Stimulated activated CD4-positive, alpha-beta T cell treated with anti-CD3 and anti-CD28 coated beads, Interleukin-1b, Interleukin-23, amount 100 ng/mL, for 1 hour (primary cell): ENCODE measurements at places on chromosomes 7 and 10.

DNA sequence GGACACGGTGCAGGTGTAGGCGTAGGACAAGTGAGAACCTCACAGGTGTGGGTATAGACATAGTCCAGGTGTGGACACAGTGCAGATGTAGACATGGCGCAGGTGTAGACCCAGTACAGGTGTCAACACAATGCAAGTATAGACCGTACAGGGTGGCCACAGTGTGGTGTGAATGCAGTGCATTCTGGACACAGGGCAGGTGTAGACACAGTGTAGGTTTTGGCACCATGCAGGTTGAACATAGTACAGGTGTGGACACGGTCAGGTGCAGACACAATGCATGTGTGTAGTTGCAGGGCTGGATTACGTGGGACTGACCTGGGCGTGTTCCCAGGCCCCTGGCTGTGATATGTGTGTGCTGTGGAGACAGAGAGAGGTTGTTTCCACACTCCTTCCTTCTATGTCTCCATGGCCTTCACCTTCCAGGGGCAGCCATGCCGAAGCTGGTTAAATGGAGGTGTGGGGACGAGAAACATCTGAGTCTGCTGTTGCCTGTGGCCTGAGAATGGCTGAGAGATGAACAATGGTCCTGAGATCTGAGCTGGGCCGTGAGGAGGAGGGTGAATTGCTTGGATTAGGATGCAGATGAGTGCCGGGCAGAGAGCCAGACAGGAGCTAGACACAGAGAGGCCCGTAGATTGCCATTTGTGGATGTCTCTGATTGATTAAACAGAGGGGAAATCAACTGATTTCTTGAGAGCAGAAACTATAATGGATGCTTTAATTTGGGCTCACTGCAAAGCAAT lies 343.9 kb upstream of the SHH start:
- no peak for DNase-seq

- no peak for DNase-seq
Measured at GRCh38 chr7:47785923-47786556, 162.2 kb downstream of the PKD1L1 start.

GRCh38 chr10:122323941-122324675 lies 50.4 kb upstream of the PLEKHA1 start:
- DNase-seq: no peak

- DNase-seq: no peak
Measured at GRCh38 chr7:47453093-47454061, 128.5 kb downstream of the TNS3 start.

DNA sequence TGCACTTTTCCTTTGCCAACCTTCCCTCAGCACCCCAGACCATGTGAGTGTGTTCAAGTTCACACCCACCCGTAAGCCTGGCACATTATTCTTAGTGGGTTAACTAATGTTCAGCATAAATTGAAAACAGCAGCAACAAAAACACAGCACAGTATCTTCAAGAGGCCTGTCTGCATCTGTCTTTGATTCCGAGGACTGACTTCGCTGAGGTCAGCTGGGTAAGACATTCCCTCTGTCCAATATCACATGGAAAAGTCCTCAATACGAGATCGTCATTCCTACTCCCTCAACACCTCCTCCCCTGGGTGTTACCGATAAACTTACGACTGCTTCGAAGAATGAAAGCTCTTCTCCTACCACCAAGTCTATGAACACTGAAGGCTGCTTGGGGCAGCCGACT lies 218.8 kb downstream of the SFMBT2 start:
- DNase-seq: no peak

GRCh38 chr10:29056729-29057128 lies 232.1 kb upstream of the LYZL1 start:
- DNase-seq: no peak

DNA sequence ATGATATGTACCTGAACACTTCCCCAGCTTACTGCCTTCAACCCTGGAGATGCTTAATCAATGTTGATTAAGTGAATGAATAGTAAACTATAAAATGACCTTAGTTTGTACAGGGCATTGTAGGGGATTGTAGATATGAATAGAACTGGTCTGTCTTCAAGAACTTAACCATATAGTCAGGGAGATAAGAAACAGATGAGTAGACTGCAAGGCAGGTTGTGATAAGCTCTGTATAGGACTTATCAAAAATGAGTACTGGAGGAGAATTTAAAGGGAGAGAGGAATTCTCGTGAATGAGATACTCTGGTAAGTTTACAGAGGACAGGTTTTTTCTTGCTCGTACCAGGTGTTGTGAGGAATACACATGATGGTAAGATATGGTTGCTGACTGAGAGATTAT lies 27.6 kb downstream of the SGPL1 start:
- DNase-seq: no peak

DNA sequence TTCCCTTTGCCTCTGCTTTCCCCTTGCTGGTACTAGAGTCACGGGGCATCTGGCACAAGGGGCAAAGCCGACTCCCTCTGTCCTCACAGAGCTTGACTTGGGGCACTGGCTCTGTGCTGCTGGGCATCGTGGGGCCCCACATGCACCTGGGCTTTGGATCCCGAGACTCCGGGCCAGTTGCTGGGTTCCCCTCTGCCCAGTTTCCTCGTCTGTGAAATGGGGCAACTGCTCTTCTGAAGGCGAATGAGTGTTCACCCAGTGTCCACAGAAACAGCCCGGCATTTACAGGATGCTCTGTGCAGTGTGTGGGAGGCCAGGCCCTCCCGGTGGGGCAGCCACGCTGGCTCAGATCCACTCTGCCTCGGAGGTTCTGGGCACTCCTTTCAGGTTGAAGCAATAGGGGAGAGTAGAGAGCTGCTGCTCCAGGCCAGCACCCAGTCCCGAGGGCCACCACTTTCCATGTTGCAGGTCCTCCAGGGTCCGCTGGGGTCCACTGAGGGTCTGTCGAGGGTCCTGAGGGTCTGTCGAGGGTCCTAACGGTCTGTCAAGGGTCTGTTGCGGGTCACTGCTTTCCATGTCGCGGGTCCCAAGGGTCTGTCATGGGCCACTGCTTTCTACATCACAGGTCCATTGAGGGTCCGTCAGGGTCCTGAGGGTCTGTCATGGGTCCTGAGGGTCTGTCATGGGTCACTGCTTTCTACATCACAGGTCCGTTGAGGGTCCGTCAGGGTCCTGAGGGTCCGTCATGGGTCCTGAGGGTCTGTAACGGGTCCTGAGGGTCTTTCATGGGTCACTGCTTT lies 103.6 kb downstream of the VIPR2 start:
- no peak for DNase-seq

DNA sequence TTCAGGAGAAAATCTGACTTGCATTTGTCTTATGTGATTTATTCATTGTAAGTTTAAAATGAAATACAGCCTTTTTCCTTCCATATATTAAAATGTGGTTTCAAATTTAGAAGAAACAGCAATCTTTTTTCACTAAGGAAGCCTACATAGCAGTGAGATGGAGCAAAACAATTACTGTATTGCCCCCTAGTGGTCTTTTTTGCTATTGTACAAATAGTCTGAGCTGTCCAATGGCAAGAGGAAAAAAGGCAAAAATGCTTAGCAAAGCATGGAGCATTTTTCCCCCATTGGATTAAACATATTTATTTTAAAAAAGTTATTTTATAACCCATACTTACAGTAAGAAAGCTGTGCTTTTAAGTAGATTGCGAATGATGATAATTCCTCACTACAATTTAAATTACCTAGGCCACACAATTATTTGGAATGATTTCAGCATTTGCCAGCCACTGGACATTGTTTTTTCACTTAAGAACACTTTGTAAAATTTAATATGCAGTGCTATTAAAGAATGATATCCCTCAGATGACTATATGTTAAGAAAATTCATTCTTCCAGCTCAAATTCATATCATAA lies 119.5 kb downstream of the CPED1 start:
- no peak for DNase-seq

DNA sequence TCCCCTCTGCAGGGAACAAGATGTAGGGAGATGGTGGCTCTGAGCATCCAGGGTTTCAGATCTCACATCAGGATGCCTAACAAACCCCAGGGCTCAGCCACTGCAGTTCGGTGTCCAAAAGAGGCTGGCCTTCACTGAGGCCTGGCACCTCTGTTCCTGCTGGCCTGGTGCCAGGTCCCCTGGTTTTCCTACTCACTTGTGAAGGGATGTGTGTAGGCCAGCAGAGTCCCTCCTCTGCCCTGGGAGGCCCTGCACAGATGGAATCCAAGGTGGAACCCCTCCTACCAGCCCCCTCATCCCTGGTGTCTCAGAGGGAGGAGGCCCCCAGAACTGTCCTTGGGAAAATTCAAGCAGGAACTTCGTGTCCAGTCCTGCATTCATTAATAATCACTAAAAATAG lies 260.6 kb downstream of the CCSER2 start:
- no peak for DNase-seq

GRCh38 chr7:92841192-92841591 lies 4.8 kb upstream of the CDK6 start:
- DNase-seq: no peak

DNA sequence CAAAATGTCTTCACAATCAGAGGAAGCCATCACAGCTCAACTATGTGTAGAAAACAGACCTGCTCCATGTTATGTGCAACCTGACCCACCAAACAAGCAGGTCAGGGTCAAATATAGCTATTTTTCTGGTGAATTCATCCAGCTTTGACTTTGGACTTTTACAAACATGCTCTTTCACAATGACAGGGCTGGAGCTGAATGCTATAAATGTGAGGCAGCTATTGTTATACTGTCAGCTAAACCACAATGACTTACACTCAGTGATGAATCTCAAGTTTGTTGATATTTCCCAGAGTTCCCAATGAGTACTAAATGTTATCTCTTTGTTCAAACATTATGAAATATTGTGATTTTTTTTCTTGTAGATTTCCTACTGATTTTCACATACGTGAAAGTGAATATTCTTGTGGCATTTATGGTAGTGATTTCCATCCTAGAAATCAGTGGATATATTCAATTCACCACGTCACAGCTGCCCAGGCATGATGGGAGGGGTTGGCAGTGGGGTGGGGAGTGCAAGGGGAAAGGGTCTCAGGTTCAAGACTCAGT lies 2.5 kb upstream of the ITIH2 start:
- DNase-seq: no peak

- no peak for DNase-seq
Measured at GRCh38 chr7:21568762-21569161, 25.9 kb downstream of the DNAH11 start.

DNA sequence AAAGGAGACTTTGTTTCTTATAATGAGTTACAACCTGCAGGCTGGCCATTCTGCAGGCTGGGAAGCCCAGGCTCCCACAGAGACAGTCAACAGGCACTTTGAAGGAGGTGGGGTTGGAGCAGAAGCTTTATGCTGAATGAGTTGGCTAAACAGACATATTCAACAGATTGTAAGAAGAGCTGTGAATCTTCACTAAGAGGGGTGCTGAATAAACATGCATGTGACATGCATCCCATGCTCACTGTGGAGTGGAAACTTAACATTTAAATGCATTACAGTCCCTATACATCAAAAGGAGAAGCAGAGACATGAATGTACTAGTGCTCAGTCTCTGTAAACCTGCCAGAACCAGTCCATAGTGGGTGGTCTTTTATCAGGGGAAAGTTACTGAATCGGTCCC lies 1.4 kb upstream of the CFAP69 start:
- no peak for DNase-seq

- no peak for DNase-seq
Measured at GRCh38 chr7:30321882-30322192, 37.4 kb downstream of the ZNRF2 start.

- DNase-seq: no peak
Measured at GRCh38 chr7:92647011-92647625, 56.9 kb upstream of the FAM133B start.

- DNase-seq: no peak
Measured at GRCh38 chr7:132666071-132666773, 90.0 kb upstream of the PLXNA4 start.

DNA sequence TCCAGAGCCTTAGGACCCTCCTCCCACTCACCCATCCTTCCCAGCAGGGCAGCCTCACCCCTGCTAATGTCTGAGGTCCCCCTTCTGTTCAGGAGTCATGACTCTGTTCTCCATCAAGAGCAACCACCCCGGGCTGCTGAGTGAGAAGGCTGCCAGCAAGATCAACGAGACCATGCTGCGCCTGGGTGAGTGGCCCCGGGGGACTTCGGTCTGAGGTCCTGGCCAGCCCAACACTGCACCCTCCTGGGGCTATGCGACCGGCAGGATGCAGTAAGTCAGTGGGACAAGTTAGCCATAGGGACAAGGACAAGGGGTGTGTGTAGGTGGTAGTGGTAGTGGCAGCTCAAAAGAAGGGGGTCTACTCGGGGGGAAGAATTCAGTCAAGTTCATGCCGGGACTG lies 16.2 kb upstream of the AHCYL2 start:
- no peak for DNase-seq

GRCh38 chr7:103121641-103122040 lies 27.3 kb downstream of the NAPEPLD start:
- no peak for DNase-seq

- no peak for DNase-seq
Measured at GRCh38 chr7:1922071-1922869, 252.2 kb downstream of the ELFN1 start.

GRCh38 chr7:138975343-138976104 lies 5.7 kb downstream of the KIAA1549 start:
- no peak for DNase-seq

GRCh38 chr7:641269-641671 lies 85.2 kb upstream of the DNAAF5 start:
- no peak for DNase-seq

DNA sequence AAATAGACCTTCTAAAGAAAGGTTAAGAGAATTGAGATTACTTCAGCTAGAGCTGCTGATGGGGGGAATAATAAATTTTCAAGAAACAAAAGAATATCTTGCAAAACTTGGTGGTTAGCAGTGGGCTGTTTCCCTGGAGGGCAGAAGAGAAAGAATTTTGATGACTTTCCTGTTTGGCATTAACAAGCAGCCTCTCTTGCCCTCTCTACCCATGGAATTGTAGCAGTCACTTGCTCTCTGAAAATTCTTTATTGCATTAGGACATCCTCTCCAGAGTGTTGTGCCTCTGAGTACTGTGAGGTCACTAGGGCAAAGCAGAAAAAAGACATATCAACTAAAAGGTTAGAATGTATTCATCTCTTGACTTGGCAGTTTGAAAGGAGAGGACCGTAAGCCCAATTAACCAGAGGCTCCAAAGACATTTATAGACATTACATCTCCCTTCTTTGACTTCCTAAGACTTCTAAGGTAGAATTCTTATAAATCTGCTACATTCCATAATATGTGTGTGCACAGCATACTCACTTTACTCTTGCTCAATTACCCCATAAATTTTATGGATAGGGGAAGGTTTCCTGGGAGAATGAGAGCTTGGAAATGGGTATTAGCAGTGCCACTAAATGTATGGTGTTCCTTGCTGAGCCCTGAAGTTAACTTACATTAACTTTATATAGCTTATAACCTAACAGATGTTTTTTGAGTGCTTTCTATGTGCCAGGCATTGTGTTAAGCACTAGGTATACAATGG lies 215.3 kb downstream of the KIF20B start:
- DNase-seq: no peak

GRCh38 chr10:109961174-109962001 lies 38.1 kb upstream of the XPNPEP1 start:
- no peak for DNase-seq

DNA sequence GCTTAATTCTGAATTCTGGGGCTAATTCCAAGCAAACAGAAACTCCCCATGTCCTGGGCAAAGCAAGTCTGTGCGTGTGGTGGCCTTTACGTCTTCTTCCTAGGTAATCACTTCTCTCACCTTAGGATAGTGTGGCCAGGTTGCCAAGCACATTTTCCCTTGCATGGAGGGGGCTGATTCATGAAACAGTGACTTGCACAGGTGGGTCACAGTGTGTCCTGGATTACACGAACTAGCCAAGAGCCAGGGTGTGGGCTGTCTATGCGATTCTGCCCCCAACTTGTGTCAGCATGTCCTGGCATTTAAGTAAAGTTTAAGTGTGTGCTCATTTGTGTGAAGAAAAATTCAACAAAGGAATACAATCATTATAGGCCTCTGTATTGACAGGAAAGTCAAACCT lies 18.5 kb upstream of the SEM1 start:
- DNase-seq: no peak
